ENCODE measurements at places on chromosomes 2 and 18.
A peak's percentile ranks its signal among the peaks of the same experiment; 100 is the strongest.

- no peak for DNase-seq
Measured at GRCh38 chr2:169495310-169495928, 14.1 kb upstream of the KLHL41 start.

GRCh38 chr18:51248685-51249084 is 51.2 kb upstream of the MEX3C start:
- DNase-seq: no peak

DNA sequence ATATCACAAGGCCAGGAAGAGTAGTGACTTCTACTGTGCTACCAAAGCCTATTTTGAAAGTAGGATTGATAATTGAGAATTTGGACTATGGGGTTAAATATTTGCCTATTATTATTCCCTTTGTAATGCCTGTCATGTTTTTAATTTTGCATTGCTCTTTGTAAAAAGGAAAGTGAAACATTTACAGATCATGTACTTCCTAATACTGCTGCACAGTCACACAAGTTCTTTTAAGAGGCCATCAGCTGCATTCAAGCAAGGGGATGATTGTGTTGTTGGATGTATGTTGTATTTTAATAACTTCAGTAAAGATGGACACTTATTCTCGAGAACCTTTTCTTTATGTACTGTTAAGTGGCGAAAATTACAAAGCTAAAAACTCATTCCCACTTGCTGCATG is 70.1 kb downstream of the PLEKHA3 start:
- DNase-seq: no peak

DNA sequence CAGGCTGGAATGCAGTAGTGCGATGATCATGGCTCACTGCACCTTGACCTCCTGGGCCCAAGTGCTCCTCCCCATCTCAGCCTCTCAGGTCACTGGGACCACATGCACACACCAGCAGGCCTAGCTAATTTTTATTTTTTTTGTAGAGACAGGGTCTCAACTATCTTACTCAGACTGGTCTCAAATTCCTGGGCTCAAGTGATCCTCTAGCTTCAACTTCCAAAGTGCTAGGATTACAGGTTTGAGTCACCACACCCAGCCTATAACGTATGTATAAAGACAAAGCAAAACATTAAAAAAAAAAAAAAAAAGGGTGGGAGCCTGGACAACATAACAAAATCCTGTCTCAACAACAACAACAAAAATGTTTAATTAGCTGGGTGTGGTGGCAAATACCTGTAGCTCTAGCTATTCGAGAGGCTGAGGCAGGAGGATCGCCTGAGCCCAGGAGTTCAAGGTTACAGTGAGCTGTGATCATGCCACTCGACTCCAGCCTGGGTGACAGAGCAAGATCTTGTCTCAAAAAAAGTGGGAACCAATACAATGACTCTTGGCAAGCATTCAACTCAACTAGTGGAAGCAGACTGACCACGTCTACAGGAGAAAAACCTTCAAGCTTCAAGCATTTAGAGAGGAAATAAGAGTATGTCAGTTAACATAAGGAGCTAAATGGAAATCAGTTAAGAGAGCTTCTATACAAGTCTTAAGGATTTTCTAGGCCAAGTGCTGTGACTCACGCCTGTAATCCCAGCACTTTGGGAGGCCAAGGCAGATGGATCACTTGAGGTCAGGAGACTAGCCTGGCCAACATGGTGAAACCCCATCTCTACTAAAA is 2.6 kb downstream of the GTF3C2 start:
- no peak for DNase-seq

GRCh38 chr2:187500585-187501359 is 52.7 kb upstream of the CALCRL start:
- DNase-seq: no peak

GRCh38 chr2:79292958-79293315 is 133.4 kb upstream of the REG3A start:
- peak; percentile 18 for DNase-seq

- no peak for DNase-seq
Measured at GRCh38 chr2:70191244-70191735, 471 bp upstream of the C2orf42 start.

DNA sequence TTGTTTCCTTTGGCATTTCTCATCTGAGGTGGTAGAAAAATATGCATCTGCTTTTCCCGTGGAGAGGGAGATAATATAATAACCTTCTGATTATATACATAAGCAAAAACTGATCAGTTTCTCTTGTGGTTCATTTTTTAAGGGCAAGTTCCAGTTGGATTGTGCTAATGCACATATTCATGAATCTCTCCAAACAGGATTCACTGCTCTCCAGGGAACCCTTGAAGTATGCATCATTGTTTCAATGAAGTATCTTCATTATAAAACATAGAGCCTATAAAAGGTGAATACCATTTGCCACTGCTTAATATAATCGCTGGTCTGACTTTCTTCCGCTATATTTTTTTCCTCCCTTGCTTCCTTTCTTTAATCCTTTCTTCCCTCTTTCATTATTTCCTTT is 384.7 kb downstream of the FIGN start:
- DNase-seq: no peak

- DNase-seq: no peak
Measured at GRCh38 chr2:128716299-128716721, 397.6 kb upstream of the HS6ST1 start.

All from Ammon's horn (tissue), 1 donor.